ELR (cell line): ENCODE measurements at places on chromosomes 13 and 19.
A peak's percentile ranks its signal among the peaks of the same experiment; 100 is the strongest.

DNA sequence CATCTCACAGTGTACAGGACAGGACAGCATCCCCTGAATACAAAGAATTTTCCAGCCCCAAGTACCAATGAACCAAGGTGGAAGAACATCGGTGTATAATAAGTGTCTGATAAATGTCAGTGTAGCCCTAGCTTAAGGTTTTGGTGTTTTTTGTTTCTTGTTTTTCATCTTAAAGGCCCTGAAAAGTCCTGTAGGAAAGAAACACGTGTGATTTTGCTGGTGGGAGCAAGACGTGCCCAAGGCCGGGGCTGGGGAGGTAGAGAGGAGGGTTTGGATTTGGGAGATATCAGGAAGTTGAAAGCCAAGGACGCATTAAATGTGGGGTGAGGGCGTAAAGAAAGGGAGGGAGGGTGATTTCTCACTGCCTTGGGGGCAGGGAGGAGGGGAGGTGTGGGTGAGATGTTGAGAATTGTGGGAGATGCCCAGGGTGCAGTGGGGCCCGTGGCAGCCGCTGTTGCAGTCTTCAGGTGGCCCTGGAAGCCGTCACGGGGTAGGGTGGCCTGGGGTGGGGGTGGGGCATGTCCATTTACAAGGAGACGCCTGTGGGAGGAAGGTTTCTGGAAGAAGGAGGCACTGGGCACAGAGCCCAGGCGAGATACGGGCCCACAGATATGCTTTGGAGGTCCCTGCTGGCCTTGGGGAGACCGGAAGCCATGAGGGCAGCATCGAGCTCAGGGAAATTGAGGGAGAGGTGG is 6.7 kb downstream of the CAMSAP3 start:
- no peak for DNase-seq

- DNase-seq: peak; percentile 98
These were observed 10.6 kb downstream of the RXFP2 start for GRCh38 chr13:31749929-31750328.

DNA sequence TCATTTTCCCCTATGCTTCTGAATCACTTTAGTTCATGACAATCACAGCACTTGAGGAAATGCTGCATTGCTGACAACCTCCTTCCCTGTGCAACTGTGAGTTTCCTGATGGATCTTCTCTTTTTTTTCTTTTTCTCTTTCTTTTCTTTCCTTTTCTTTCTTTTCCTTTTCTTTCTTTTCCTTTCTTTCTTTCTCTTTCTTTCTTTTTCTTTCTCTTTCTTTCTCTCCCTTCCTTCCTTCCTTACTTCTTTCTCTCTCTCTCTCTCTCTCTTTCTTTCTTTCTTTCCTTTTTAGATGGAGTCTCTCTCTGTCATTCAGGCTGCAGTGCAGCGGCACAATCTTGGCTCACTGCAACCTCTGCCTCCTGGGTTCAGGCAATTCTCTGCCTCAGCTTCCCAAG is 247.9 kb upstream of the HTR2A start:
- DNase-seq: no peak

DNA sequence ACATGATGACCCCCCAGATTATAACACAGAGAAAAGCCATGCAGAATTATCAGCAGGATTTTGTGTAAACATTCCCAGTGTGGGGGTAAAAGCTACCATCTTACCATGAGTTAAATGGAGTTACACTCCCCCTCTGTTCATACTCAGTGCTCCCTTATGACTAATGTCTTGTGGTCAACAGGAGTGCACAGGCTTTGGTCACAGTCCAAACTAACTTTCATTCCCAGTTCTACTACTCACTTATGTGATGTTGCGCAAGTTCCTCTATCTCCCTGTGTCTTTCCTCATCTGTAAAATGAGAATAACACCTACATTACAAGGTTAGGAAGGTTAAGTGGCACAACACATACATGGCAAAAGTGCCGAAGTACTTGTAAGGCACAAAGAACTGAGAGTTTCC is 277.9 kb downstream of the RBM26 start:
- DNase-seq: peak; percentile 77

GRCh38 chr13:92806215-92806614 is 420.4 kb upstream of the GPC6 start:
- peak; percentile 25 for DNase-seq

- no peak for DNase-seq
These were observed 265.0 kb downstream of the PCDH9 start for GRCh38 chr13:66965181-66965580.

DNA sequence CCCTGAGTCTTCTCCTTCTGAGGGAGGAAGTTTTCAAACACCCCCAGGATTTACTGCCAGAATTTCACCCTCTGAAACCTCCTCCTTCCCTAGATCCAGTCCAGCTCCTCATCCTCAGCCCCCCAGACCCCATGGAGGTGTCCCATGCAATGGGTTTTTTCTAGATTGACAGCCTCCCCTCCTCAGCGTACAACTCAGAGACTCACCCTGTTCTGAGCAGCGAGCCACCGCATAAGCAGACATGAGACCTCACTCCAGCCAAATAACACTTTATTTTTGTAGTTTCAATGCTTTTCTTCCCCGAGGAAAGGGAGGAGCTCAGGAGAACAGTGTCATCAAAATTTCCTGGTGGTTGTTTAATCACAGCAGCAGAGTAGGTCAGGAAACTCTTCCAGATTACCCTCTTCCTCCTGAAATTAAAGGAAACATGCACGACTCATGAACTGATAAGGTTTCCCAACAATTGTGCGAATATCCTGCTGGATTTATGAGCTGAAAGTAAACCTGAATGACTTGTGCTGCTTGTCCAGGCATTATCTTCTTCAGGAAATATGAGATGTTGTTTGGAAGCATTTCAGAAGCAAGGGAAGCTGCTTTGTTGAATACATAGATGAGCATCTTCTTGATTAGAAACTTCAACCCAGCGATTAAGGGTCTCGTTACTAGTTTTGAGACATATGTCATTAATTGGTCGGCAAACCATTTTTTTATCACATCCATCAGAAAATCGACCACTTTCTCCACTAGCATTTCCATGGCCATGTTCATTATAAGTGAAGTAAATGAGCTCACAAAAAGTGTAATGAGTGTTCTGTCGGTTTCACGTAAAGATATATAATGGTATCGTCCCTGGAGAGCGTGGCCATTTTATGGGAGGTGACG is 36.2 kb downstream of the ERICH4 start:
- DNase-seq: no peak

GRCh38 chr19:1765904-1766799 is 12.8 kb downstream of the ONECUT3 start:
- no peak for DNase-seq

DNA sequence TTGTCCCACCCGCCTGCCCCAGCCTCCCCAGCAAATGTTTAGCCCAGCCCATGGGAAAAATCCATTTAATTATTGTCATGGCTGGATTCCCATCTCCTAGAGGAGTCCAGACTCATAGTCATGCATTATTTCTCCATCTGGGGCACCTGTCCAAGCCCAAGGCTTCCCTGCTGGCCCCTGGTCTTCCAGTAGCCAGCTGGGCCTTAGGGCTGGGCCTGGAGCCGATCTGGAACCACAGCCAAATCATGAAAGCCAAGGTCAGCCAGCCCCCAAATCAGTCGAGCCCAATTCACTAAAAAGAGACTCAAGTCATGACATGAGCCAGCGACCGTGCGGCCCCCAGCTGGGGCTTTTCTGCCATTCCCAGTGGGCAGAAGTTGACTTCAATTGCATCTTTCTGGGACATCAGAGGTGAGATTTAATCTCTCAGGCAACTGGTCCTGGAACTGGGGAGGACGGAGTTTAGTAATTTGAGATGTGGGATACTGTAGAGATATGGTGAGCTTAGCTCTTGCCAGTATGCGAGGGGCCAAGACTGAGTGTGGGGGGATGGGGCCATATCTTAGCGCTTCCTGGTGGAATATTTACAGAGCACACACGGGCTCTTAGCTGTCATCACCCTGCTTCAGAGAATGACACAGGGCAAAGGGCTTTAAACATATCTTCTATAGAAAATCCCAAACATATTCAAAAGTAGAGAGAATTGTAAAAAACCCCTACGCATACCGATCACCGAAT is 9.4 kb upstream of the PGLYRP2 start:
- DNase-seq: no peak

GRCh38 chr19:50433201-50434180 is 799 bp downstream of the MYBPC2 start:
- DNase-seq: no peak

- no peak for DNase-seq
These were observed 83.4 kb downstream of the SIPA1L3 start for GRCh38 chr19:37990362-37990761.

- DNase-seq: no peak
These were observed 5.6 kb downstream of the KLF16 start for GRCh38 chr19:1857648-1858326.

GRCh38 chr13:44140146-44140545 is 233.5 kb upstream of the SERP2 start:
- no peak for DNase-seq

GRCh38 chr19:45729800-45730290 is 851 bp downstream of the FBXO46 start:
- DNase-seq: no peak
